Right hindlimb (tissue), 1 donor: ENCODE measurements at places on chromosomes 13 and 19.

GRCh38 chr19:2478756-2479555 lies 3.0 kb downstream of the GADD45B start:
- peak; percentile 87 for DNase-seq

GRCh38 chr13:78630511-78630910 lies 27.2 kb upstream of the POU4F1 start:
- DNase-seq, result no peak

DNA sequence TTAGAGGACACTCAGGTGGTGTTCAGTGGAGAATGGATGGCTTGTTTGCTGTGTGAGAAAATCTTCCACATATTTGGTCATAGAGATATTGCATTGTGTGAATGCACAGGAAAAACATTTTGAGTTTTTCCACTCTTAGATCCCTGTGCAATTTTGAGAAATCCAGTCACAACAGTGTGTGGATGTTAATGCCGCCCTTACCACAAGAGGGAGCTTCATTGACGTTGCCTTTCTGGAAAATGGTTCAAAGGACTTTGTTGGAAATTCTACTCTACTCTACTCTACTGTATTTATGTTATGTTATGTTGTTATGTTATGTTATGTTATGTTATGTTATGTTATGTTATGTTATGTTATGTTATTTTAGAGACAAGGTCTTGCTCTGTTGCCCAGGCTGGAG lies 13.4 kb downstream of the ZNF20 start:
- DNase-seq, result no peak

DNA sequence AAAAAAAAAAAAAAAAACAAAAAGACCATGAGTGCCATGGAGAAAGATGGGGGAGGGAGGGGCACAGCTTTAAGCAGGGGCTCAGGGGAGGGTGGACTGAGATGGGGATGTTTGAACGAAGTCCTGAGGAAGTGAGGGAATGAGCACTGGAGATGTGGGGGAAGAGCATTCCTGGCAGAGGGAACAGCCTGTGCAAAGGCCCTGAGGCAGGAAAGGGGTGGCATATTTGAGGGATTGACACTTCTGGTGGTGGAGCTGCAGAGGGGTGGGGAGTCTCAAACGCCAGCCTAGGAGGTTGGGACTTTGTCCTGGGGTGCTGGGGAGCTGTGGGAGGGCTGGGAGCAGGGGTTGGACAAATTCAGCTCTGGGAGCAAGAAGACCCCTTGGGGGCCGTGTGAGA lies 29.2 kb downstream of the MYH14 start:
- DNase-seq, result no peak

DNA sequence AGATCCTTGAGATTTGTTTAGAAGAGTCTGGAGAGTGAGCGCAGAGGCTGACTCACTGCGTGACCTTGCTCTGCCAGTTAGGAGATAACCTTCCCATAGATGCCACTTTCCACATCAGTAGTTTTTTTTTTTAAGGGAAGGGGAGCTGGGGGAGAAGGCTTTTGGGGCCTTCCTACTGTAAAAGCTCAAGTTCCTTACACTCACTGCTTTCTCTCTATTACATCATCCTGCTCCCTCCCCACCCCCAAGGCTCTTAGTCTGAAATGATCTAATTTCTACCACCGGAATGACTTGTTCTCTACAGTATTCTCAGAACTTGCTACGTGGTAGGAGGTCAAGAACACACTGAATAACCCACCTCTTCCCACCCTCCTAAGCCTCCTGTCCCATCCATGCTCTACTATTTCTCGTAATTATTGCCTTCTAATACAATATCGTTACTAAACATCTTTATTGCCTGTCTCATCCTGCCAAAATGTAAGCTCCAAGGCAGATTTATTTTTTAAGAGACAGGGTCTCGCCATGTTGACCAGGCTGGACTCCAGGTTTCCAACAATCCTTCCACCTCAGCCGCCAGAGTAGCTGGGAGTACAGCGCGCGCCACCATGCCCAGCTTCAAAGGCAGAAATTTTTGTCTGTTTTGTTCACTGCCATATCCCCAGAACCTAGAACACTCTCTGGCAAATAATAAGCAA lies 1.2 kb downstream of the LONP1 start:
- DNase-seq, result no peak

DNA sequence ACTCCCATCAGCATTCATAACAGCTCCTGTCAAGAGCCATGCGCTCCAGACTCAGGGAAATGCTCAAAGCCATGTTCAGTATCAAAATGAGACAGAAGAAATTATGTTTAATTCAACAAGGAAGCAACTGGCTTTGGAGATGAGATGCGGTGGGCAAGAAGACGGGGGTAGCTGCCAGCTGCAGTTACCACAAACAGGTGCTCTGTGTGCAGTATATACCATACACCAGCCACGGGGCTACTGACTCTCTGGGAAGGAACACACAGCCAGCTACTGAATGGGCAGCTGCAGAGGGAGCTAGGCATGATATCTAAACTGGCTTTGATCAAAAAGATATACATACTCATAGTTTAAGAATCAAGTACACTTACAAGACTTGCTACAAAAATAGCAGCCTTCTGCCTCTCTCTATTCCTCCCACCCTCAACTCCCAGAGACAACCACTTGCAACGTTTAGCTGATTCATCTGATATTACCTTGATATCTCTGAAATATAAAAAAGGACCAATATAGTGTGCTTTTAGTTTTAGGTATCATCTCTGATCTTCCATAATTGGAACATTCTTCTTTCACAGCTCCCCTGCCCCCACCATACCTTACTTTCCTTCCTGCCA lies 593.0 kb downstream of the UQCRFS1 start:
- DNase-seq, result no peak

GRCh38 chr19:19320361-19321140 lies at the start of the genes MAU2 and SUGP1:
Gene MAU2, plus strand, starts transcription at chr19:19320829. Its CDS starts 31 bp downstream, at chr19:19320860.
Gene SUGP1, minus strand, starts transcription at chr19:19320509. Its CDS starts 13 bp downstream, at chr19:19320496.
- peak; percentile 93 for DNase-seq

- DNase-seq, result no peak
Measured at GRCh38 chr13:76239031-76239680, 603.0 kb downstream of the LMO7 start.

DNA sequence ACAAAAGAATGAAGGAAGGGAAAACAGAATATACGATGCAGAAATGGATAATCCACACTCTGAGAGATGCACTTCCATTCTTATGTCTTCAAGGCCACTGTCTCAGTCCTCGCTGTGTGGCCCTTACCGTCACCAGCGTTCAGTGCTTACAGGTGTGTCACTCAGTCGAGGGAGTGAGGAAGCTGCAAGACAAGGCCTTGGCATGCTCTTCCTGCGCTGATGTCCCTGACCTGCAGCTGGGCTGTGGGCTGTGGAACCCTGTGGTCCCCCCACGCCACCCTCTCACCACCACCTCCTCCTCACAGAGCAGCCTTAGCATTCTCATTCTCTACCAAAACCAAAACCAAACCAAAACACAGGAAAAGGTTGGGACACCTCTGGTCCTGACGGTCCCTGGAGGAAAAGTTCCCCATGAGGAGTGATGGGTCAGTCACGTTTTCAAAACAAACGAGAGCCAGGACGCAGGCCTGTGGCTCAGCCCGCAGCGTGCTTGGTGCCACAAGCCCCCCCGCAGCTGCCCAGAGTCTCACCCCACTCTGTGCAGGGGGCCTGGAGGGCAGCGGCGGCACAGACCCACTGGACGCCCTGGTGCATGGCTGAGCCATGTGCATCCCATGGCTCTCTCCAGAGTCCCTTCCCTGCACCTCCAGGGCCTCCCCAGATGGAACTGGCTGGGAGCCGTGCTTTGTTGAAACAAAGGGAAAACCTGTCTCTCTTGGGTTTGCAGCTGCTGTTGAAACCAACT lies 48.2 kb upstream of the GPR183 start:
- no peak for DNase-seq

DNA sequence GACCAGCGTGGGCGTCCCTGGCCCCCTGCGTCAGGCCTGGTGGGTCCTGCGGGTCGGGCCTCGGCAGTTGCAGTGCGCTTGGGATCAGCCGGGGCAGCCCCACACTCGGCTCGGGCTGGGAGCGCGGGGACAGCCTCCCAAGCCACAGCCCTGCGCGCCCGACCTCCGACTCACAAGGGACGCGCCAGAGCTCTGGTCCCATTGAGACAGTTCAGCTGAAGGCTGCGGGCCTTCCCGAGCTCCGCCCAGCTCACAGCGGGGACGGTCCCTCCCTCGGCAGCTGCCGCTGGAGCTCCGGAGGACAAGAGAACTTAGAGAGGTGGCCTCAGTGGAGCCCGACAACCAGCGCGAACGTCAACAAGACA lies 45.7 kb upstream of the ZNF730 start:
- DNase-seq, result peak; percentile 67

- peak; percentile 61 for DNase-seq
Measured at GRCh38 chr19:32976223-32976805, 4.3 kb downstream of the FAAP24 start.

GRCh38 chr19:49502866-49503581 lies 6.8 kb downstream of the RPS11 start:
- DNase-seq, result peak; percentile 85

- no peak for DNase-seq
Measured at GRCh38 chr19:33214596-33214995, 11.1 kb downstream of the SLC7A10 start.

GRCh38 chr13:65582160-65582559 lies 1648.0 kb downstream of the PCDH9 start:
- no peak for DNase-seq

DNA sequence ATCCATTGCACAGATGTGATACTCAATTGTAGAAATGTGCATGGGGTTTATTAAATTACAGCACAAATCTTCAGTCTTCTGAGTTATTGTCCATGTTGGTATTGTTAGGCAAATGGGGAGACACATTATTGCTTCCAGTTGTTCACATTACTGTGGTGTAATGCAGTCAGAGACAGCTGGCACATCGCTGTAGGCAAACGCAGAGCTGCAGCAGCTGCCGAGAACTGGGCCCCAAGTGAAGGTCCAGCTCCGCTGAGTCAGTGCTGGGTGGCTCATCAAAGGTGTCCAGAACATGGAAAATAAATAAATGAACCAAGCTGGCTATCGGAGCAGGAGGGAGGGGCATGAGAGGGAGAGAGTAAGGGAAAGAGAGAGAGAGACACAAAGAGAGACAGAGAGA lies 299.1 kb upstream of the OBI1 start:
- peak; percentile 54 for DNase-seq

DNA sequence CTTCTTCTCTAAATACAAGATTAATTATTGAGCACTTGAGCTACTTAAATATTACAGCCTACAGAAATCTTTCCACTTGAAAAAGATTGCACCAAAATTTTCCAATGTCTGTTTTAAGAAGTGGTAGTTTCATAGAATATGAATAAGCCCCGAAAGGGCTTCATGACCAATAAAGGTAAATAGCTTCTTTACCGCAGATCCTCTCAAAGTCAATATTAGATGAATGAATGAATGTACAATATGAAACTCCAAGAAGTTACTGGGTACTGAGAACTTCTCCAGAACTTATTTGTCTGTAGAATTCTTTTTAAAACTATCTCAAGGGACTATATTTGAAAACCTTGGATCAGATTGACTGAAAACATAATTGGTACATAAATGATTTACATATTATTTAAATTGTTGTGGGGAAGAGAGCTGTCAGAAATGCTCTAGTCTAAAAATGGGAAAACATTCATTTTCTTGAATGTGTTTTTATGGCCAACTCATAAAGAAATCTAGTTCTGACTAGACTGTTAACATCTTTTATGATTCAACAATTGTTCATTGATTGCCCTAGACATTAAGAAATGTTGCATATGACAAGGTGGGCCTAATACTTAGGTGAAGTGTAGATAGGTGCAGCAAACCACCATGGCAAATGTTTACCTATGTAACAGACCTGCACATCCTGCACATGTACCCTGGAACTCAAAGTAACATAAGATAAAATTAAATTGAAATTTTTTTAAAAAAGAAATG lies 227.0 kb downstream of the SPRY2 start:
- DNase-seq, result no peak

DNA sequence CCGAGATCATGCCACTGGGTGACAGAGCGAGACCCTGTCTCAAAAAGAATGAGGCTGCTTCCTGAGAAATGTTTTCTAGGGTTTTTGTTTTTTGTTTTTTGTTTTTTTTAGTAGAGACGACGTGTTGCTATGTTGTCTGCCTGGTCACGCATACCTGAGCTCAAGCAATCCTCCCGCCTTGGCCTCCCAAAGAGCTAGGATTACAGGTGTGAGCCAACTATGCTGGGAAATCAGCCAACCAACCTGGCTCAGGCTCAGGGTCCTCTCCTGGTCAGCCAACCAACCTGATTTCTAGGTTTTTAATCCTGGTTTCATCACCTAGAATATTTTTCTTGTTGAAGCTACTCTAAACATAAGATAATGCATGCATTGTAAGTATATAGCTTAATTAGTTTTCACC lies 7.8 kb downstream of the DHX34 start:
- DNase-seq, result no peak

GRCh38 chr13:79870123-79870522 lies 389.2 kb downstream of the NDFIP2 start:
- no peak for DNase-seq

- DNase-seq, result no peak
Measured at GRCh38 chr13:33945477-33945876, 127.5 kb downstream of the RFC3 start.

- DNase-seq, result no peak
Measured at GRCh38 chr13:110498327-110498726, 63.2 kb downstream of the RAB20 start.

- DNase-seq, result no peak
Measured at GRCh38 chr19:31530781-31531180, 181.5 kb upstream of the TSHZ3 start.

GRCh38 chr13:112483299-112483698 lies 104.7 kb downstream of the TUBGCP3 start:
- no peak for DNase-seq

DNA sequence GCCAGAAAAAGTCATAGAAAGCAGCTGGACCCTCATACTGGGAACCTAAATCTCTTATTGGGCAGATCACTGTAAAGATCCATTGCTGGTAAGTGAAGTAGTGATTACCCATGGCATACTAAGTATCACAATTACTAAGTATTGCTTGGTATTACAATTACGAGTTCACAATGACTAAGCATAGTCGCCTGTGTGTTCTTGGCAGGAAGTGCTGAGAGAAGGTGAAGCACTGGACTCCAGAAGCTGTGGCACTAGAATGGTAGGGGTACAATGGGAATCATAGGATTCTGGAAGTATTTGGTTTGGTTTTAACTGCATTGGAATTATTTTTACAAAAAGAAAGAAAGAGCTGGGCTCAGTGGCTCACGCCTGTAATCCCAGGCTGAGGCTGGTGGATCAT lies 20.3 kb downstream of the LGALS16 start:
- no peak for DNase-seq

DNA sequence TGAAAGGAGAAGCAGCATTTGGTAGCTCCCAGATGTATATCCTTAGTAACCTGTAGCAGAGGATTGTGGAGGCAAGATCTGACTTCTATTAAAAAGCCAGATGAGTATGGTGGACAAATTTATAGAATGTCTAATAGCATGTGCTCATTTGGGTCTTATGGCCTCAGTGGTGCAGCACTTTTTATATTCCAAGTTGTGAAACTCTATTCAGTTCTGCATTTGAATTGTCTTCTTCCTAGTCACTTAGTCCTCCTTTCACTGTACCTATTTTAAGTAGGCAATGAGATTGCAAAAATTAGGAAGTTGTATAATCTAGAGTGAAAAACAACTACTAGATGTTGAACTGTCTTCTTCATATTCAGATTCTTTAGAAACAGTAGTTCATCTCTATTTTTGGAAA lies 412.5 kb upstream of the PCDH9 start:
- DNase-seq, result no peak

GRCh38 chr13:86765462-86765861 lies 905.7 kb upstream of the SLITRK5 start:
- DNase-seq, result no peak
